ENCODE measurements at places on chromosomes 4 and X.
A peak's percentile ranks its signal among the peaks of the same experiment; 100 is the strongest.

GRCh38 chr4:189002475-189002874 lies 863.2 kb downstream of the TRIML1 start:
- no peak for DNase-seq

GRCh38 chr4:174427571-174428140 lies 94.6 kb downstream of the HPGD start:
- no peak for DNase-seq

DNA sequence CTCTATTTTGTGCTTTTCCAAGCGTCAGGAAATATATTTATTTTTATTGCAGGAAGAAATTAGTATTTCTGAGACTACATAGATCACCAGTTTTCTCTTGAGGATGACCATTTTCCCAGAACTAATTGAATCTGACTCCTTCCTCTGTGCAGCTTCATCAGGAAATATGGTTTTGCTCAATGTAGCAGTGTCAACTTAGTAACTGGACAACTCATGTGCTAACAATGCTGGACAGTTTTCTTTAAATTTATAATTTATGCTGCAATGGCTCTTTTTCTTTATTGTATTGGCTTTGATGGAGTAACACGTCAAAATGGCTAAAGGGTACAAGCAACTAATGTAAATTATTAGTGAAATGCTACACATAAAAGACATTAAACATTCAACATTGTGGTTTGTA lies 531.5 kb downstream of the ANKRD50 start:
- no peak for DNase-seq

- DNase-seq = no peak
Measured at GRCh38 chrX:39301036-39301435, 499.8 kb downstream of the MID1IP1 start.

DNA sequence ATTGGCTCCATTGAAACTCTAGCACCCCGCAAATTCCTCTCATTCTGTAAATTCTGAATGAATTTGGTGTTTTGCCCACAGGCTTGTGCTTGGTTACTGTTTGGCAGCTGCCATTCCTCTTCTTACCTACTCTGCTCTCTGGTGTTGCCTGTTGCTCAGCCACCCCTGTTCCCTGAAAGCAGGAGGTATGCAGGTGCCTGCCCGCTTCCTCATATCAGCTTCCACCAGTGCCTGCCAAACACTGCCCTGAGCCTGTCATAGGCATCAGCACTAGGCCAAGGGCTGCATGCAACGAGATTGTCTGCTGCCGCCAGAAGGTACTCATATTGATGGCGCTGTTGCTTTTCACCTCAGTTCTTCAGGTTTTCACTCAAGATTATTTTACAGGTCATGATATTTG lies 978.1 kb downstream of the C4orf33 start:
- no peak for DNase-seq

DNA sequence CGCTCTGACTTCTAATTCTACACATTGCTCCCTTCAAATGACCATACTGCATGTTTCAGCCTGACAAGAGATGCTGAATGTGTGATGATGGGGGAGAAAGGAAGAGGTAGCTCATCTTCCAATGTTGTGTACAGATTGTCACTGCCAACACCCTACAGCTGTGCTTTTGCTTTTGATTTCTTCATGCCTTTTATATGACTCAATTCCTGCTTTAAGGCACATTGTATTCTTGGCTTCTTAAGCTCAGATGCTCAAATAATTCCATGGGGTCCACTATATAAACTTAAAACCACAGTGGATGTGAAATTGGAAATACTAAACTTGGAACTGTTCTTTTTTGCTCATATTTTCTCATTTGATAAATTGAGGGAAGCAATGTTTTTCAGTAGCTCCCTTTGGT lies 183.2 kb upstream of the WDFY3 start:
- DNase-seq = no peak

DNA sequence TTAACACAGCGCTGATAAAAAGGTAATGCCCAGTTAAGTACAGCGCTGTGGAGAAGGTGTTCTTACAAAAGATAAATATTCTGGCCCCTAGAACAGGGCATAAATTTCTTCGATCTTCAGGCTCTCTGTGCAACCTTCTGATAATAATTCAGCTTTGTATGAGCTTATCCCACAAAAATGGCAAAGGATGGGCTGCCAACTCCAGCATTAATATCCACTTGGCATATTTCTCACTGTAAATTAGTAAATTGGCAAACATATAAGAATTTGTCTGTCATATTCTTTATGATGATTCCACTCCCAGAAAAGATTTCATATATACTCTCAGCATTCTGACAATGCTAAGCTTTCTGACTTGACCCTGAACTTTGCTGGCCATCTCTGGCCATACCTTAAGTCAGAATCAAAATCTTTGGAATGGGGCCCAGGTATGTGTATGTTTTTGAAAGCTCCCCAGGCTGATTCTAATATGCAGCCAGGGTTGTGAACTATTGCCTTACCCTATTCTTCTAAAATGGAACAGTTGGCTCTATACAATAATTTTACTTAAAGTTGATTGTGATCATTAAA lies 134.8 kb downstream of the FRYL start:
- no peak for DNase-seq

GRCh38 chrX:151676196-151676595 lies 19.1 kb upstream of the PRRG3 start:
- no peak for DNase-seq

DNA sequence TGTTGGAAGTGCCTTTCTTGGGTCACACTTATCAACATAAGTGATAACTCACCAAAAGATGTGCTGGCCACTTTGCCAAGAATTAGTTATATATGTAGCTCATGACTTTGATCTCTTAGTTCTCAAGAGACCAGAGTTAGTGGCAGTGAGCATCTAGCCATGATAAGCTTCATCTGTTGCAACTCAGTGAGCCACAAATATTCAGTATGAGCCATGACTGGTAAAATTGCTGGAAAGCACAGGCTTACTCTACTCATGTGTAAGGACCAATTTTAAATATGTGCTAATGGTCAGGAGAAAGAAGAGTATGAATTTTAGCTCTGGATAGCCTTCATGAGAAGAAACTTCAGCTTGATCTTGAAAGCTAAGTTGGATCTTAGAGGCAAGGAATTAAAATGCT lies 59.4 kb upstream of the TLL1 start:
- DNase-seq = no peak

DNA sequence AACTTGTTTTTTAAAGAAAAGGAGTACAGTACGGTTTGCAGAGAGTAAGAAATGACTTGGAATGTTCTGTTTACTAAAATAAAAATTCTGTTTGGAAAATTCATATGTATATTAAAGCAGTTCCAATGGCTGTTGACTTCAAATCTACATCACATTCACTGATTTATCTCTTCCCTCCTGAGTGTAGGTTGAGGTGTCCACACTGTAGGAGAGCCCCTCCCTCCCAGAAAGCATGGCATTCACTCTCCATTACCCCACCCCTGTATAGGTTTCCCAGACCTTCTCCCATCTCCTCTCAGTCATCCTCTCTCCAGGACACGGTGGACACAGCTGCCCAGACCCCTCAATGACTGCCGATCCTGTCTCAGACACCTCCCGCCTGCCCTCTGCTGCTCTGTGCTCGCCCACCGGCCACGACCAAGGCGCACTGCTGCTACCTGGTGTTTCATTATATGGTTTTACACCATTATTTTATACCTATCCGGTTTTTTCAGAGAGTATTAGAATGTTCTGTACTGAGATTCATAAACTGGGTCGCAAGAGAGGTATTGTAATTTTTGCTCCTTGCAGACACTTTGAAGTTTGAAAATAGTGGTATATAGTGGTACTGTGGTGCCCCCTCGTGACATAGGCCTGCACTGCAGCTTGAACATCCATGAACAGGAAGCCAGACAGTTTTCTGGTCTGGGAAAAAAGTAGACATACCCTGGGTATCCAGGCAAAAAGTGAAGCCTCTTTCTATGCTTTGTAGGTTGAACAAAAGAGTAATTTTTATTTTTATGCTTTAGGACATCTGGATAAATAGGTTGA lies 38.8 kb upstream of the BEX4 start:
- DNase-seq = peak; percentile 50

- DNase-seq = no peak
Measured at GRCh38 chrX:17072721-17073230, 126.3 kb downstream of the REPS2 start.
